Islet precursor cell (in vitro differentiated cells): ENCODE measurements at places on chromosomes 12 and 14.
A peak's percentile ranks its signal among the peaks of the same experiment; 100 is the strongest.

DNA sequence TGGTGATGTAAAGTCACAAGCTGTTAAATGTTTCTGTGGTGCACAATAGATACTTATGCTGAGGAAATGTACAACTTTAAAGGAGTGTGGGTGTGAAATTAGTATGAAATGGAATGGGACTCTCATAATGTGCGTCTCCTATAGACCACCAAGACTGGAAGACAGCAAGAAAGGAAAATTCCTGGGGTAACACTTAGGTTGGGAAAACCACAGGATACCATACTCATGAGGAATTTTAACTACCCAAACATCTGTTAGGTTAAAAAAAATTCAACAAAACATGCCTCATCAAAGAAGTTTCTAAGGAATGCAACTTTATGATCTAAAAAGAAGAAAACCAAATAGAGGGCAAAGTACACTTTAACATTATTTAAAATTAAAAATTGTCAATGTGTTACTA lies 113.7 kb upstream of the MYF6 start:
- DNase-seq: no peak

DNA sequence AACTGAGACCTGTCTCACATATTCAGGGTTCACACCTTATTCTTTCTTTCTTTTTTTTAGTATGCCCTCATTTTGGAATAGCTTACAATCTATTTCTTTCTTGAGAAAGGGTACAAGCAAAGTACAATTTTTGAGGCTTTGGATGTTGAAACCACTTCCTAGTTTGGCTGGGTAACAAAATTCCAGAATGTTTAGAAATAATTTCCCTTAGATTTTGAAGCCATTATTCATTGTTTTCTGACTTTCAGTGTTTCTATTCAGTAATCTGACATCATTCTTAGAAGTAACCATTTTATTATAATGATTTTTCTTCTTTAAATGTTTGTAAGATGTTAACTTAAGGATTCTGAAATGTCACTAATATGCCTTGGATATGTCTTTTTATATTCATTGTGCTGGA lies 28.2 kb downstream of the ST8SIA1 start:
- DNase-seq: no peak

GRCh38 chr14:78767436-78767835 lies 597.3 kb downstream of the NRXN3 start:
- no peak for DNase-seq

DNA sequence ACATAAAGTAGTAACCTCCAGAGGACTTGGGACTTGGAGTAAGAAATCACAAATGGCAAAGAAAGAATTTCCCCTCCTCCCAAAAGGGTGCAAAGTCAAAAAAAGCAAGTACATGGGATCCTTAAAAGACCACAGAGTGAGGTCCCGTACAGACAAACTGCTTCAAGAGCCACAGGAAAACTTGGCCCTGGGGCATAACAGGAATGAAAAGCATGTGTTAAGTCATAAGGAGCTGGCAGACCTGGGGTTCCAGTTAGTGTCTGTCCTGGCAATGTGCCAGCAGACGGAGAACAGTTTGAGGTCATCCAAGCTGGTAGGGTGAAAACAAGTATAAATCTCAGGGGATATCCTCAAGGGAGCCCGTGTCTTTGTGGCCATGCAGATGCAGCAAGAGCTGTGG lies 73.2 kb downstream of the HSD17B6 start:
- DNase-seq: peak; percentile 65

GRCh38 chr12:99745121-99745520 lies 97.6 kb downstream of the GARIN6 start:
- DNase-seq: no peak

DNA sequence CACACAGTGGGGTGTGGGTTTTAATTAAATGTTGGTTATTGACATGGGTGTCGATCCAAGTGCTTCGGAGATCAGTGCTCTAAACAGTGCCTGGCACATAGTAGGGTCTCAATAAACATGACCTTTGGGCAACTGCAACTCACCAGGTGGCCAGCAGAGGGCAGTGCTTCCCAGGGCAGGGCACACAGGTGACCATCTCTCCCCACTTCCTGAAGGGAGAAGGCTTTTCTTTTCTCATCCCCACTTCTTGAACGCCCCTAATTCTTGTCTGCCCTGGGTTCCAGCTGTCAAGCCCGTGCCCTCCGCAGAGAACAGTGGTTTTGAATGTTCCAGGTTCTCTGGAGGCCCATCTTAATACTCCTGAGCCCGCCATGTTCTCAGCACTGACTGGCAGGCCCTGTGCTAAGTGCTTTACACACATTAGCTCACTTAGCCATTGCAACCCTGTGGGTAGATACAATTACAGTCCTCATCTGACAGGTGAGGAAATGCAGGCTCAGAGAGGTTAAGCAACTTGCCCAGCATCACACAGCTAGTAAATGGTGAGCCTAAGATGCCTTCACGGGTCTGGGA lies 16.3 kb downstream of the RAPGEF3 start:
- peak; percentile 81 for DNase-seq

GRCh38 chr12:109927622-109928021 lies 27.5 kb downstream of the TCHP start:
- DNase-seq: peak; percentile 79

- DNase-seq: peak; percentile 64
Observed at GRCh38 chr14:70692210-70692609, 50.5 kb downstream of the TTC9 start.

DNA sequence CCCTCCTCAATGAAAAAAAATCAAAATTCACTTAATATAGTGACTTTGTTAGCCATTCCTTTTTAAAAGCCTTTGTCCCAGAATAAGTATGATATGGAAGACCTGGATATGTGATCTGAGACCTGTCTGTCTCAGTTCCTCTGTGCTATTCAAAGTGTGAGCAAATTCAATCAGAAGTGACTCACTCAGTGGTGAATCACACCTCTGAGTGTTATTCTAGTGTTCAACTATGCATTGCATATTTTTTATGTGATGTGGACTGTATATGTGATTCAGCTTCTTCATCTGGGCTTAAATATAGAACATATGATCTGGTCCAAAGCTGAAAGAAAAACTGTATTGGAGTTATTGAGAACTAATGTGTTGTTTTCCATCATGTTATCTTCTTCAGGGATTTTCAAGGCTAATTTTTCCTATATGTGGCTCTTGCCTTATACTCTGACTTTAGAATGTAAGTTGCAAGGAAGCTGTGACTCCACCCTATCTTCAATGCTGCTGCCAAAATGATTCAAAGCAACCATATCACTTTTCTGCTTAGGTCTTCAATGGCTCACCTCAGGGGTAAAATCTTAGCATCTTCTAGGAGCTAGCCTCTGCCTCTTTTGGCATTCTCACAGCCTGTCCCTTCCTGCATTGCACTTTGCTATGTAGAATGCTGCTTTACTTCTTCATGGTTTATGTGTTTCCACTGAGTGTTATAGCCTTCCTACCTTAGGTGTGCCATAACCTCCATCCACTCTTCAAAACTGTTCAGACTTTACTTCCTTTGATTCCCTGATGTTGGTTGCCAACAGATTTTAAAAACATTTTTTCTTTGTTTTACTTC lies 169.8 kb downstream of the OTOGL start:
- DNase-seq: no peak

GRCh38 chr12:31218203-31219025 lies 107.5 kb downstream of the SINHCAF start:
- peak; percentile 61 for DNase-seq

DNA sequence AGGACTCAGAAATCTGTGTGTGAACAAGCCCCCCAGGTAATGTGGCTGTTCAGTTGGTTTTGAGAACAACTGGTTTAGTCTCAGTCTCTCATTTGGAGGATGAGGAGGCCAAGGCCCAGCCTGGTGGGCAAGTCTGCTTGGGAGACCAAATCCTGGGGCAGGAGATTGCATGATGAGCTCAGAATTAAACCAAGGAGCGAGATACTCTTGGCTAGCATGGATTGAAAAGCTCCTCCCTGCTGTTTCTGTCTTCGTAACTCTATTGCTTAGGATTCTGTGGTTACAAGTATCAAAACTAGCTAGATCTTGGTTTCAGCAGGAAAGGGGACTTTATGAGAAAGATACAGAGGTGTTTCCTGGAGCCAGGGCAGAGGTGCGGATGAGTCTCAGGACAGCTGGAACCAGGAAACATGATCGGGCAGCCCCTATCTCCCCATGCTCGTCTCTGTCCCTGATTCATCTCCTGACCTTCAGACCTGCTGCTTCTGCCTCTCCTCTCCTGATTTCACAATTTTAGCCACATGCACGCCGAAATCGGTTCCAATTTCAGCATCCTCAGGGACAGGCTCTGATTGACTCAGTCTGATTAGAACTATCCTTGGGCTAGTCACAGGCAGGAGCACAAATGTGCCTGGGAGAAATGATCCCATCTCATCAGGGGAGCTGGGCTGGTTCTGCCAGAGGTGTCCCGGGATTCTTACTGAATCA lies 40.2 kb upstream of the RIN3 start:
- DNase-seq: peak; percentile 52

DNA sequence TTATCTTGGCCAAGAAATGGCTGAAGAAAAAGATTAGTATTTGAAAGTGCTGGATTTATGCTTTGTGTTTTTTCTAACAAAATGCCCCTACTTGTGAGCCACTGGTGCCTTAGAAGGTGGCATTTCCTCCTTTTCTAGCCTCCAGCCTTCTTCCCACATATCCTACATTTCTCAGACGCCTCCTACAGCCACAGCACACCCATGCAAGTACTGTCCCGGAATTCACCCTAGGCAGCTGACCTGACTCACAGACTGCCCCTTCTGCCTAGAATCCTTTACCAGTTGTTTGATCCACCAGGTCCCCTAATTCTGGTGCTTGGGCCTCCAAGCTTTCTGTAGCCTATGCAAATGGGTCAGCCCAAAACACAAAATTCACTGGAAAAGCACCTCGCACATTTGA lies 166.0 kb downstream of the FOXN3 start:
- DNase-seq: peak; percentile 92

GRCh38 chr12:57237596-57237931 lies 8.1 kb downstream of the SHMT2 start:
- no peak for DNase-seq

GRCh38 chr12:102429211-102430154 lies 50.9 kb downstream of the IGF1 start:
- no peak for DNase-seq

DNA sequence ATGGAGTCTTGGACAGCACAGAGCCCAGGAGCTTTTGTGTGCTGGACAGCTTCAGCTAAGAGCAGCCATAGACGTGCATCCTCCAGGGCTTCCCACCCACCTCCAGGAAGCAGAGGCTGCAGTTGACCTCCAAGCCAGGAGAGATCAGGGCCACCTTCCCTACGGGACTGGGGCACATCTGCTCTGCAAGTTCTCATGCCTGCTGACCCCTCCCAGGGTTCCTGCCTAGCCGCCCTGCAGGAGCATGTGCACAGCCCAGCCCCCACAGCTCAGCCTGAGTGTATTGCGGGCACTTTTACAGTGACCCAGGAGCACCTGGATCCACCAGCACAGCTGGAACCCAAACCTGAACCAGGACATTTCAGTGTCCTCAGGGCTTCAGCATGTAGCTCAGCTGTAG lies 915.2 kb downstream of the RPS29 start:
- no peak for DNase-seq

DNA sequence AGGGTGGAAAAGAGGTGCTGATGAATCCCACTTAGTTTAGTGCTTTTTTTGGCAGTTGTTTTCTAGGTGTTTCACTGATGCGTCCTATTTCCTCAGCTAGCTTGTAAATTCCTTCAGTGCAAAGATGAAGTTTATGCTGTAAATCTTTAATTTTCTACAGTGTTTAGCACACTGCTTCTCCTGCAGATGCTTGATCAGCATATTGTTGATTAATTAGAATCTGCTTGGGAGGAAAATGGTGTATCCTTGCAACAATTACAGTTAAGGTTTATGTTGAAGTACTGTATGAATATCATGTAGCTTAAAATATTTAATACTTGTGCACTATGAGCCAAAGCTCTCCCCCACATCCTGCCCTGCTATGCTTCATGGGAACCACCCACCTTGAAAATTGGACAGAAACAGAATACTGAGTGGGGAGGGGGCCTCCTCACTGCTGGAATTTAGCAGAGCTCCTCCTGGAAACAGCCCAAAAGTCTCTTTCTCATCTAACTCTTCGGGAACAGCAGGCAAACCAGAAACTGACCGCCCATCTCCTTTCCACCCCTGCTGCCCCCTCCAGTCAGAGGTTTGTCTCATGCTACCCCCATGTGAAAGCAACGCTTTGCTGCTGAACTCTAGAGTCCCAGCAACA lies 20.3 kb upstream of the DHRS4 start:
- DNase-seq: no peak

DNA sequence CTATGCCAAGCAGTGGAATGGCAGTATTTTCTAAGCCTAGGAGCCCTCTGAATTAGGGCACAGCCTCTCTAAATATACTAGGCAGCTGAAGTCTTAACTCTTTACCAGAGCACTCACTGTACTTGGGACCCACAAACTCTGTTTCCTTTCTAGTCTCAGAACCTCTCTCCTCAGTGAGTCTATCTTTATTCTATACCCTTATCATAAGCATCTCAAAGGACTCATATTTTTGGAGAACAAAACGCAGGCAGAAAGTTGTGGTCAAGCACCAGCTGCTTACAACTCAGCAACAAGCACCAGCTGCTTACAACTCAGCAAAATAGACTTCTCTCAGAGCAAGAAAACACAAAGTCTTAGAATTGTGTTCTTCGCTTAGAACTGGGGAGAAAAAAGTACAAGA lies 993 bp downstream of the CCDC196 start:
- DNase-seq: no peak

GRCh38 chr12:125105600-125105999 lies 40.4 kb downstream of the AACS start:
- DNase-seq: no peak

DNA sequence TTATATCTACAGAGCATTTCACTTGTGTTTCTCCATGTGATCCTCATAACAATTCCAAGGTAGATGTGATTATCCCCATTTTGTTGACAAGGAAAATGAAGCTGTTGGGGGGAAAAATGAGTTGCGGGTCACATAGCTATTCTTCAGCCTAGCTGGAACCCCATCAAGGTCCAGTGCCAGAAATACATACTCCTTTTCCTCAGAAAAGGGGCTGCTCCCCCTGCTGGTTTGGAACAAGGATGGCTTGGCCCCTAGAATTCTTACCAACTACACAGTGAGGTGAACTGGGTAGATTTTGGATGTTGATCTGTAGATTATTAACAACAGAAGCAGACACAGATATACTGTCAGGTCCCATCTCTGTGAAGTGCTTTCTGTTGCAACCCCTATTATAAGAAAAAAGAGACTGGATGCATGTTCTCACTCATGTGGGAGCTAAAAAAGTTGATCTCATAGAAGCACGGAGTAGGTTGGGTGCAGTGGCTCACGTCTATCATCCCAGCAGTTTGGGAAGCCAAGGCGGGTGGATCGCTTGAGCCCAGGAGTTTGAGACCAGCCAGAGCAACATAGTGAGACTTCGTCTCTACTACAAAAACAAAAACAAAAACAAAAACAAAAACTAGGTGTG lies 8.9 kb downstream of the IKZF4 start:
- DNase-seq: peak; percentile 81

- DNase-seq: peak; percentile 74
Observed at GRCh38 chr12:1350055-1350933, 244.1 kb downstream of the FBXL14 start.

GRCh38 chr12:3171195-3171591 lies 94.0 kb downstream of the TSPAN9 start:
- DNase-seq: no peak

DNA sequence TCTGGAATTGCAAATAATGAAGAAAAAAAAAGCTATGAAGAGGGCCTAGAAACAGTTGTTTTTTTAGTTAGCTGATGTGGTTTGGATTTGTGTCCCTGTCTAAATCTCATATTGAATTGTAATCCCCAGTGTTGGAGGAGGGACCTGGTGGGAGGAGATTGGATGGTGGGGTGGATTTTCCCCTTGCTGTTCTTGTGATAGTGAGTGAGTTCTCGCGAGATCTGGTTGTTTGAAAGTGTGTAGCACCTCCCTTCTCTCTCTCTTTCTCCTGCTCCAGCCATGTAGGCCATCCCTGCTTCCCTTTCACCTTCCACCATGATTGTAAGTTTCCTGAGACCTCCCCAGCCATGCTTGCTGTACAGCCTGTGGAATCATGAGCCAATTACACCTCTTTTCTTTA lies 126.1 kb downstream of the ASCL4 start:
- no peak for DNase-seq
